MG63 (cell line): ENCODE measurements at places on chromosomes 5 and 9. TPM values are rescaled to one million over a fixed set of nuclear protein-coding genes. Genes with fewer than 3 reads are reported as not detected.

DNA sequence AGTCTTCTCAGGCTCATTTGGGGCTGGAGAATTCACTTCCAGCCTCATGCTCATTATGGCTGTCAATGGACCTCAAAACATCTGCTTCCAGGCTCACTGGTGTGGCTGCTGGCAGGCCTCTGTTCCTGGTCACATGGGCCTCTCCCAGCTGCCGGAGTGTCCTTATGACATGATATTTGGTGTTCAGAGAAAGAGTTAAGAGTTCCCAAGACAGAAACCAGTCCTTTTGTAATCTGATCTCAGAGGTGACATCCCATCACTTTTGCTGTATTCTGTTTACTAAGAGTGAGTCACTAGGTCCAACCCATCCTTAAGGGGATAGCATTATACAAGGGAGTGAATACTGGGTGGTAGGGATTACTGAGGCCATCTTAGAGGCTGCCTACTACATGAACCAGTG is 104.6 kb downstream of the CACNA1B start:
- DNase-seq, result no peak

DNA sequence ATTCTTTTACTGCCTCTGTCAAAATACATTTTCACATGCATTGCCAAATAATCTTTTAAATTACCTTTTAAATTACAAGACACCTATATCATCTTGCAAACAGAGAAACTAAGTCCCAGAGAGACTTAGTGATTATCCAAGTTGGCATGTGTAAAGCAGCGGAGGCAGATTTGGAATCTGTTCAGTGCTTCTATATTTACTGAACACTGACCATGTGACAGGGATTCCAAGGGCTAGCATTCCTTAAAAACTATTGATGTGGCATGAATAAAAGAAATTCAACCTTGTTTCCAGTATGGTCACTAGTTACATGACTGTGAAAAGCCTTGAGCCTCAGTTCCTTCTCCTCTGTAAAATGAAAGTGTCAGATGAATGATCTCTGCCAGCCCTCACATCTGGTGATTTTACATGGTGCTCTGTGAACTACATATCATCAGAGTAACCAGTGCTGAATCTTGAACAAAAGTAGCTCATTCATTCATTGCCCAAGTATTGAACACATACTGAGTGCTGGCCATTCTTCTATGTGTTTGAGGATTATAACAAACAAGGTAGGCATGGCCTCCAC is 71.9 kb upstream of the PPP1R2B start:
- DNase-seq, result no peak

DNA sequence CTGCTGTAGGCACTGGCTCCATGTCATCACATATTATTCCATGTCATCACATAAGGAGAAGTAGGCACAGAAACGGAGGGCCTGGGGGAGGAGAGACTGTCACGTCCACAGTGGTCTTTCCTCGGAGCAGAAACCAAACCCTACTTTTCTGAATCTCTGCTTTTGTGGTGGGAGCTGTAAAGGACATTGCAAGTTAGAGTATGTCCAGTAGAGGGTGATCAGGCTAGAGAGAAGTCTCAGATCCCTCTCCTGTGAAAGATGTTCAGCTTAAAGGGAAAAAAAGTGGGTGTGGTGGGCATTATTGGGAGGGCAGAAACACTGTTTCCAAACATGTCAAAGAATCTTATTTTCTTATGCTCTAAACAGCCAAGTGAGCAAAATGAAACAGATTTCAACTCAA is 19.4 kb upstream of the FBP2 start:
- DNase-seq, result no peak

DNA sequence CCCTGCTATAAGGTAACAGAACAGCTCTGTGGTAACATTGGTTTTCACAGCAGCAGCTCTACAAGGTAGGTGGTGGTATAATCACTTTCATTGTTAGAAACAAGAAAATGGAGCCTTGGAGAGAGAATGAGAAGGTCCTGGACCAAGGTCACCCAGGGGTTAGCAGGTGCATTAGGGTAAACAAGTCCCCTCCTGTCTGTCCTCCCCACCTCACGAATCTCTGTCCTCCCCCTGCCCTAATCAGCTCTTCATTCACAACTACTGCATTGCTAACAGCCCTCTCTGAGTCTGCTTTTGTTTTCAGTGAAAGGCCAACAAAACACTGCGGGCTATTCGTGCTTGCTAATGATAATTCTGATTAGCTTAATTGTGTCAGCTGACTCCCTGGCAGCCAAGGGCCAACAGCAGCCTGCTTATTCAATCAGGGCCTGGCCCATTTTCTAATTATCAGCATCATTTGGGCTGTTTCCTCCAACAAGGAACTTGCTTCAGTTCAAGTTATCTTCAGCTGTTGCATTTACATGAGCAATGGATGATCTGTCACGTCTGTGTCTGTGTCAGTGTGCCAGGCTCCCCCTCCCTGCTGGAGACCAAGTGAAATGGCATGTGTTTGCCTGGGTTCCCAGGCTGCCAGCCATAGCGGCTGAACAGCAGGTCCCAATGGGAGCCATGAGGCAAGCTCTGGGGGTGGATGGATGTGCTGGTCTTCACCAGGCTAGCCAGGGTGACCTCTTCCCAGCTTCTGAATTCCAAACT is 56.7 kb upstream of the EQTN start:
- DNase-seq, result peak; percentile 10

- DNase-seq, result no peak
Measured at GRCh38 chr5:79517601-79518000, 3.7 kb upstream of the HOMER1 start.

DNA sequence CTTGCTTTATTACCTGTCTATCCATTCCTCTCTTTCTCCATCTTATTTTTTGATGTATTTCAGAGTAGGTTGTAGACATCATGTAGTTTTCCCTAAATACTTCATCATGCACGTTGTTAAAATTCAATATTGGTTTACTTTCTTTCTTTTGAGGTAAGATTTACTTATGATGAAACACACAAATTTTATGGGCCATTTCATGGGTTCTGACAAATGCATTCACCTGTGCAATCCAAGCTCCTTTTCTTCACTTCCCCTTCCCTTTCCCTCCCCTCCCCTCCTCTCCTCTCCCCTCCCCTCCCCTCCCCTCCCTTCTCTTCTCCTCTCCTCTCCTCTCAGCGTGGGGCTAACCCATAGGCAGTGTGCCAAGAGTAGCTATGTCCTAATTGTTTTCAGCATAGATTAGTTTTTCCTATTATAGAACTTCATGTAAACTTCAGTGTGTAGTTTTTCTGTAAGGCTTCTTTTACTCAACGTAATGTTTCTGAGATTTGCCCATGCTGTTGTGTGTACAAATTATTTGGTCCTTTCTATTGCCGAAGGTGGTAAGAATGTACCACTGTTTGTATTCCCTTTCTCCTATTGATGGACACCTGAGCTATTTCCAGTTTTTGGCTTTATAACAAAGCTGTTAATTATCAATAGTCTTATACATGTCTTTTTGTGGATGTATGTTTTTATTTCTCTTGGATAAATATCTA is 92.9 kb upstream of the CLINT1 start:
- no peak for DNase-seq

- no peak for DNase-seq
Measured at GRCh38 chr9:112218908-112219307, 43.8 kb upstream of the SUSD1 start.

GRCh38 chr9:8649160-8649559 is 849.6 kb upstream of the DMAC1 start:
- DNase-seq, result no peak

GRCh38 chr5:65880496-65881072 is 45.8 kb upstream of the ERBIN start:
- DNase-seq, result peak; percentile 21

GRCh38 chr9:36402536-36402935 is 2.5 kb upstream of the RNF38 start:
- DNase-seq, result peak; percentile 32

DNA sequence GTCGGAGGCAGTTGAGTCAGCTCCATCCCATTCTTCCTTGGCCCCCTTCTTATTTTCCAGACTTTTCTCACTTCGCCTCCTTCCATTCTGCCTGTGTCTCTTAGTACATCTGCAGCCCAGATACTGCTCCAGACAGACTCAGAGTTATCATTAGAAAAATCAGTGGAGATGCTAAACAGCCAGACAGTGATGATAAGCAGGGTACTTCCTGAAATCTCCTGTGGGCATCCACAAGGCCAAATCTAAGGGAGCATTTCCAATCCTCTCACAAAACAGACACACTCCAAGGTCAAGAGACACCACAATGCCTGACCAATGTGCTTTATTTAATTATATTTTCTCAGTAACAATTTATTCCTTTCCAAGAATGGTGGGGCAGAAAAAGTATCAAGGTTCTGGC is 14.5 kb upstream of the RLN1 start:
- DNase-seq, result no peak

- no peak for DNase-seq
Measured at GRCh38 chr9:981491-981898, 5.0 kb downstream of the DMRT3 start.

GRCh38 chr5:154356020-154356655 is 89.7 kb upstream of the SAP30L start:
- peak; percentile 16 for DNase-seq

GRCh38 chr5:40877371-40877988 is 31.8 kb upstream of the C7 start:
- no peak for DNase-seq

- peak; percentile 97 for DNase-seq
Measured at GRCh38 chr9:14428781-14429230, 114.9 kb upstream of the NFIB start.

DNA sequence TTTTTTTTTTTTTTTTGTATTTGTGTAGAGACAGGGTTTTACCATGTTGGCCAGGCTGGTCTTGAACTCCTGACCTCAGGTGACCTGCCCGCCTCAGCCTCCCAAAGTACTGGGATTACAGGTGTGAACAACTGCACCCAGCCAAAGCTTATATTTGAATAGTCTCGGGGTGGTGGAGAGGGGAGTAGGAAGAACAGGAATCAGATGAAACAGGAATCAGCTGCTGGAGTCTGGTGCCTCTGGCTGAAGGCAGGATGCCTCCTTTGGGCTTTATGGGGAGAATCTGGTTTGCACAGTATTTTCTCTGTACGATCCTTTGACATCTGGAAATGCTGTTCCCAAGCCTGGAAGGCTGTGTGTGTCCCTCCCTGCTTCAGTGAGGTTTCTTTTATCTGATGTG is 10.9 kb downstream of the C5orf52 start:
- no peak for DNase-seq

- no peak for DNase-seq
Measured at GRCh38 chr9:102360846-102361245, 622.4 kb upstream of the GRIN3A start.

DNA sequence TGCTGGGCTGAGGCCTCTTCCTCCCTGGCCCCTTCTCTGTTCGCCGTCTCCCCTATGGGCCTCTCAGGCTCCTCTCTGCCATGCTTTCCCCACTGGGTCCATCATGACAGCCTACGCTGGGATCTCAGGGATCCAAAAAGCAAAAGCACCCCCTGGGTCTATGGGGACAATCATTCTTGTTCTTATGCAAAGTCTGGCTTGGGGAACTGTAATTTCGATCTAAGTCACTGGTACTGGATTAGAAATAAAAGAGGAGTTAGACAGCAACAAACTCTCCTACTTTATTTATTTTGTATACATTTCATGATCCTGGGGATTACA is 86.6 kb downstream of the SLC38A9 start:
- DNase-seq, result no peak

DNA sequence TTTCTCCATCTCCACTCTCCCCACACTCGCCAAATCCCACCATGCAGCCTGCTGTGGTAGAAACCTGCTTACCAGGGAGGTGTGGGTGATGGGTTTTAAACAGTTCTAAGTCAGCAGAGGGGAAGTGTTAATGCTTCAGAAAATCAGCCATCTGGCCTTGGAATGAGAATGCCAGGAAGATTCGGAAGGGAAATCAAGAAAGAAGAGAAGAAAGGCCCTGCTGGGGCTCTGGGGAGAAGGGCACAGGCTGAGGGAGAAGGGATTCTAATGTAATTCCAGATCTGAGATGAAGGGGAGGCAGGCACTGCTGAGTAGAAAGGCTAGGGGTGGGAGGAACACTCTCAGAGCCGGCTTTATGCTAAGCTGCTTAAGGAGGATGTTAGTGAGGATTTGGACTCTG is 434.7 kb upstream of the DMAC1 start:
- DNase-seq, result no peak

- DNase-seq, result peak; percentile 92
Measured at GRCh38 chr5:174045470-174046025, at the start of gene NSG2. NSG2 (plus strand) TSS chr5:174045706; CDS start chr5:174046756, 1,050 bp downstream.

DNA sequence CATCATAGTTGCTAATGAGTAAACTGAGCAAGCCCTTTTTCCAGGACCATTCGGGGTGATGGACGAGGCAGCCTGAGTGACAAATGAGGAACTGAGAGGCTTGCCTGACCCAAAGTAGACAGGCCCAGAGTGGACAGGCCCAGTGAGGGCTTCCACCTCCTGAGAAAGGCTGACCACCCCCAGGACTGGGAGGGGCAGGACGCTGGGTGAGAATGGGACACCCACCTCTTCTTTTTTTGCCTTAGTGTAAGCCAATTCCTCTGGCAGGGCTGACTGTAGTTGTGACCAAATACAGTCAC is 68.3 kb downstream of the MACROH2A1 start:
- no peak for DNase-seq

- no peak for DNase-seq
Measured at GRCh38 chr5:147780924-147781573, 1.5 kb downstream of the JAKMIP2 start.

DNA sequence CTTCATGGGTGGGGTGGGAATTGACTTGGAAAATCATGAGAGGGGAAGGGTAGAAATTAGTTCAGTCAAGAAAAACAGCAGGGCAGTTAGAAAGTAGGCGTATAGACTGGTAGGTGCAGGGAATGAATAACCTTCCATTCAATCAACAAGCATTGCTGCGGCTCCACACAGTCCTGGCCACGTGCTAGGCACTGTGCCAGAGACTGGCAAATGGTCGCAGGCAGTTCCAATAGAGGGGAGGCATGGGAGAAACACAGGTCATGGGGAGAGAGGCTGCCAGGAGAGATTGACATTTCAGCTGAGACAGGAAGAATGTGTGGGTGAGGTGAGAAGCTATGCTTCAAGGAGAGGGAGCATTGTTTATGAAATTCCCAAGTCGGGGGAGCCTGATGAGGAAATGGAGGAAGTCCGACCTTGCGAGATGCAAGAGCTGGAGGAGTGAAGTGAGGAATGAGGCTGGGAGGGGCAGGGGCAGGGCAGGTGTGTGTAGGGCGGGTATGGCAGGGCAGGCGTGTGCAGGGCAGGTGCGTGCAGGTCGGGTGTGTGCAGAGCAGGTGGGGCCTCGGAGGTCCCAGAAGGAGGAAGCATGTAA is 54.4 kb upstream of the PPARGC1B start:
- no peak for DNase-seq

GRCh38 chr5:90957906-90958305 is 399.3 kb downstream of the ADGRV1 start:
- no peak for DNase-seq

GABRA1 gene
- not detected in 2 replicates for total RNA-seq

TRMO gene
- 16.1 and 33.5 TPM in 2 replicates for total RNA-seq

TMEM174 gene
- total RNA-seq, result not detected in 2 replicates

IFNA13 gene
- total RNA-seq, result not detected in 2 replicates

TSSK1B gene
- total RNA-seq, result not detected in 2 replicates

PTGS1 gene
- not detected in 2 replicates for total RNA-seq

PCDHGB6 gene
- not detected in 2 replicates for total RNA-seq

LCN1 gene
- not detected in 2 replicates for total RNA-seq

ANKRD55 gene
- not detected in 2 replicates for total RNA-seq

UGCG gene
- 35.9 and 48.5 TPM in 2 replicates for total RNA-seq
